Cerebellum (tissue), 4 donors: ENCODE measurements at places on chromosomes 6 and 20. TPM values are rescaled to one million over a fixed set of nuclear protein-coding genes. Genes with fewer than 3 reads are reported as not detected.

GRCh38 chr6:106321940-106322339 lies 3.6 kb downstream of the ATG5 start:
- DNase-seq: no peak

DYNLT2 gene
- total RNA-seq: 2.9 TPM

- DNase-seq: no peak
Measured at GRCh38 chr20:48035961-48036731, 250.9 kb upstream of the SULF2 start.

GNAS-AS1 gene
- 2.0 TPM for total RNA-seq

DNA sequence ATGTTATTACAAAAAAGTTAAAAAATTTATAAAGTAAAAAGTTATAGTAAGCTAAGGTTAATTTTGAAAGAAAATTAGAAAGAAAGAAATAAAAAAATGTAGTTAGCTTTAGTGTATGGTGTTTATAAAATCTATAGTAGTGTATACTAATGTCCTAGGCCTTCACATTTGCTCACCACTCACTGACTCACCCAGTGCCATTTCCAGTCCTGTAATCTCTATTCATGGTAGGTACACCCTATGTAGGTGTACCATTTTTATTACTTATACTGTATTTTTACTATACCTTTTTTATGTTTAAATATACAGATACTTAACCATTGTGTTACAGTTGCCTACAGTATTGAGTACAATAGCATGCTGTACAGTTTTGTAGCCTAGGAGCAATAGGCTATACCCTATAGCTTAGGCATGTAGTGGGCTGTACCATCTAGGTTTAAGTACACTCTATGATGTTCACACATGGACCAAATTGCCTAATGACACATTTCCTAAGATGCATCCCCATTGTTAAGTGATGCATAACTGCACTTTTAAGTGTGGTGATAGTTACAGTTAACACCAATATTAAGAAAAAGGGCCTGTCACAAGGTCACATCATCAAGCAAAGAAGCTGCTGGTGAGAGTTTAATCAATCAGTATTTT lies 8.0 kb downstream of the CD2AP start:
- no peak for DNase-seq

GRCh38 chr6:36695414-36695813 lies 2.2 kb upstream of the RAB44 start:
- no peak for DNase-seq

DNA sequence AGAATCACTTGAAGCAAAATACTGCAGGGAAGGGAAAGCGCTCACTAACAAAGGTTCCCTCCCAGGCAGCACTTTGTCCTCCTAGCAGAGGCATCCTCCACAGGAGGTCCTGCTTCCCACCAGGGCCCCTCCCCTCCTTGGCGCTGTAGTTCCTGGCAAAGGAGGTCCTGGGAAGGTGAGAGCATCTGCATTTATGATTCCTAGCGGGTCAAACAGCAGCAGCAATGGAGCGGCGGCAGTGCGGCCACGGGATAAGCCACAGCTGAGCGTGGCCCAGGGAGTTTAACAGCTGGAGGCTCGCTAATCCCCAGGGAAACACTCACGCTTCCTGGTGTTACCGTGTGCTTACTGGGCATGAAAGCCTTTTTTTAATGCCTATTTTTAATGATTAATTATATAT lies 185.8 kb downstream of the TTLL2 start:
- no peak for DNase-seq

BPIFA3 gene
- total RNA-seq: not detected

GRCh38 chr6:156866220-156867015 lies 89.2 kb downstream of the ARID1B start:
- peak; percentile 73 for DNase-seq

DNA sequence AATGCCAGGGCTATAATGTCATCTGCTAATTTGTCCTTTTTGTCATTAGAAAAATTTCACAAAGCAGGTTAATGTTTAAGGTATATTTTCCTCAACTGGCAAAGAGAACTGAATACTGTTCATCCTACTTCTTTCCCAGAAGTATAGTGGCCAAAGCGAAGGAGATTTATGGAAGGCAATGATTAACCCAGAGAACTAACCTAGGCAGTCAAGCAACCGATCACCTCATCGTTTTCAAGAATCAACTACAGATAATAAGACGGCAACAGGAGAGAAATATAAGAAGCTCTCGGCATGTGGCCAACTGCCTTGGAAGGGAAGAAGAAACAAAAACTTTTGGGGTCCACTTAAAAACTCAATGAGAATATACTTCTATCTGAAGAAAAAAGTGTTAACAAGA lies 38.2 kb downstream of the REV3L start:
- no peak for DNase-seq

GRCh38 chr6:38935051-38935450 lies 113.5 kb upstream of the GLP1R start:
- no peak for DNase-seq

DNA sequence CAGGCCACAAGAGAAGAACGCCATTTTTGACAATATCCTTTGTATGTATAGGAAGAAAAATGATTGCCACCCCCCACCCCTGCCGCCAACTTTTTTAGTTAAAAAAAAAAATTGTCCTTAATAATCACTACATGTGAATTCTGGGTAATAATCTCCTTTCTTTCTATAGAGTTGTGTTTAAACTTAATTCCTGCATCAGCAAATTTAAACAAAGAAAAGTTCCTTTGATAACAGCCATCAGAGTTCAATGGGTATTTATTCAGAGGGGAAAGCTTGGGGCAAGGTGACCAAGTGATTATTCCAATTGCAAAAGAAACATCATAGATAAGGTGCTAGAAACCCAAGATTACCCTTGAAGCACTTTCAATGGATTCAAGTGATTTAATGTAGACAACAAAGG lies 47.0 kb downstream of the GCLC start:
- DNase-seq: no peak

GRCh38 chr6:54085541-54085940 lies 25.7 kb upstream of the MLIP start:
- DNase-seq: no peak

DNA sequence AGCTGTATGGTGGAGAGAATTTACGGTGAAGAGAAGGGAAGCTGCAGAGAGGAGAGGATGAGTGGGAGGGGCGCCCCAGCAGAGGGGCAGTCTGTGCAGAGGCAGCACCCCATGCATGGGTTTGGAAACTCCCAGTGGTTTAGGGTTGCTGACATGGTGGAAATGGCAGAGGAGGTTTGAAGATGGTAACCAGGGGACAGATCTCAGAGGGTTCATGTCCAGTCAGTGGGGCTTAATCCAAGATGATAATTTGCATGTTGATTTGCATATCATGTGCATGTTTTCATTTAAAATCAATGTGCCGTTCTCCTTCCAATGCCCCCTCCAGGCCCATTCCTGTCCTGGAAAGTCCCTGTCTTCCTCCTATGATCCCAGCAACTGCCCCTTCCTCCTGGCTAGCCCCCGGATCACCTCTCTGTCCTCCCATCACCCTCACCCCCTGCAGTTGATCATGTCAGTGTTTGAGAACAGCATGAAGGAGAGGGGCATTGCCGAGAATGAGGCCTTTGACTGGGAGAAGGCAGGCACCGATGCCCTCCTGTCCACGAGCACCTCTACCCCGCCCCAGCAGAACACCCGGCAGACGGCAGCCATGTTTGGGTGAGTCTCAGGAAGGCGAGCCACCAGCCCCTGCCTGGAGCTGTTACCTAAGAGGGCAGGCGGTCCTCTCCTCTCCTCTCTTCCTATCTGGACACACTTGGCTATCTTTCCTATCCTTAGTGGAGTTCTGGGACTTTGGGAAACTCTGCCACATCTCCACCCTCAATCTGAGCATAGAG lies 14.3 kb downstream of the TTBK1 start:
- DNase-seq: no peak

GRCh38 chr6:125050663-125051318 lies 88.6 kb downstream of the RNF217 start:
- DNase-seq: no peak

BANF2 gene
- not detected for total RNA-seq

ENPP5 gene
- total RNA-seq: 19.8 TPM

- no peak for DNase-seq
Measured at GRCh38 chr6:129517288-129517687, 192.7 kb downstream of the ARHGAP18 start.

PYGB gene
- total RNA-seq: 61.5 TPM
